ENCODE measurements at places on chromosomes 4 and X.

GRCh38 chr4:39476187-39476895 is 17.5 kb downstream of the LIAS start:
- no peak for DNase-seq

GRCh38 chrX:21853578-21853977 is 2.2 kb upstream of the YY2 start:
- no peak for DNase-seq

DNA sequence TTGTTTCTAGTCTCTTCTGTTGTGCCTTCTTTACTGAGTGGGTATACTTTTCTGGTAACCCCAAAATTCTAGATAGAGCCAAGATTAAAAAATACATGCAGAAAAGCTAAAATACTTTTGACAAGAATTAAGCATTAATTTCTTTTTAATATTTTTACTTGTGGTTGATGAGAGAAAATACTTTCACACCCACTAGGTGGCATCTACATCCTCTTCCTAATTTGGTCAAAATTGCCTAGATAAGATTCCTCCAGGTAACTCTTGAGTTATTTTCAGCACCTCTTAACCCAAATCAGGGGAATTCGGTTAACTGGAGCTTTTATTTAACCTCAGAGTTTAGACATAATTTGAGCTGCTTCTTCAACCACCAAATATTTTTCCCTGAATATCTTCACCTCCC is 28.4 kb upstream of the COX7B2 start:
- no peak for DNase-seq

GRCh38 chr4:74005528-74005927 is 7.1 kb upstream of the CXCL5 start:
- DNase-seq, result no peak

- no peak for DNase-seq
Measured at GRCh38 chrX:150465881-150466775, 102.3 kb upstream of the MTM1 start.

DNA sequence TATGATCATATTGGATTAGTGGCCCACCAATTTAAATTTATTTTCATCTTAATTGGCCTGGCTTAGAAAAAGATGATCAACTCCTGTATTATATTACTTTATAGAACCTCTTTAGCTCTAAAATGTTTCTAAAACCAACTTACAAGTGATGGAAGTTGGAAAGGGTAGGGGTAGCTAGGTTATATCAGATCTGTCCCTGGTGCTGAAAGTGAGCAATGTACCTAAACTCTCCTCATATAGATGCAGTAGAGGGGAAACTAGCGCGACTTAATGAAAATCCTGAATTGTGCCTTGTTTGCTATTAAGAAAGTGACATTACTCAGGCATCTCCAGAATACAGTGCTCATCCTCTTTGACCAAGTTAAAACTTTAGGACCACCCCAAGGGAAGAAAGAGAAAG is 7.5 kb upstream of the PTCHD1 start:
- DNase-seq, result no peak

- no peak for DNase-seq
Measured at GRCh38 chr4:113881256-113881655, 98.2 kb downstream of the ARSJ start.

- DNase-seq, result no peak
Measured at GRCh38 chrX:21412029-21412428, 37.8 kb downstream of the CNKSR2 start.

GRCh38 chrX:18548996-18549395 is 122.9 kb downstream of the RS1 start:
- DNase-seq, result no peak

GRCh38 chrX:103818842-103819619 is 13.0 kb downstream of the RAB9B start:
- no peak for DNase-seq

- DNase-seq, result no peak
Measured at GRCh38 chr4:180541678-180542077, 1701.5 kb upstream of the TENM3 start.

DNA sequence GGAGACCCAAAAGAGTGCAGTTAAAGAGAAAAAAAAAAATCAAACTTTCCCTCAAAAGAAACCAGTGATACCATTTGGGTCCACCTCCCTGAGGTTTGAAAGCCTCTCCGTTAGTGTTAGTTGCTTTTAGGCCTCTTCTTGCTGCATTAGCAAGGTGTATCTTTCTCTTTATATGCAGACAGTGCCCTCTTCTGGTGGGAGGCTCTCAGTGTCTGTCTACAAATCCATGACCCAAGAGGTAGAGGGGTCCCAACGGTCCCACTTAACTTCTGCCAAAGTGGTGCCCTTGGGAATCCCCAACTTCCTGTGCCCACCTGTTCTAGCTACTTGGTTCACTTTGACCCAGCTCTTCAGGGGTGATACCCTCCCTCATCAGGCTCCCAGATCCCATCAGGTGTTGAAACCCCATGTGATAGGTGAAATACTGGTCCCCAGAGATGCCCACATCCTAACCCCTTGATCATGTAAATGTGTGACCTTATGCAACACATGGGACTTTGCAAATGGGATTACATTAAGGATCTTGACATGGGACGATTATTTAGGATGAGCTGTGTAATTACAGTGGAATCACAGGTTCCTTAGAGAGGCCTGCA is 63.7 kb upstream of the CD99 start:
- DNase-seq, result no peak

- no peak for DNase-seq
Measured at GRCh38 chr4:18034099-18034498, 12.5 kb upstream of the LCORL start.

DNA sequence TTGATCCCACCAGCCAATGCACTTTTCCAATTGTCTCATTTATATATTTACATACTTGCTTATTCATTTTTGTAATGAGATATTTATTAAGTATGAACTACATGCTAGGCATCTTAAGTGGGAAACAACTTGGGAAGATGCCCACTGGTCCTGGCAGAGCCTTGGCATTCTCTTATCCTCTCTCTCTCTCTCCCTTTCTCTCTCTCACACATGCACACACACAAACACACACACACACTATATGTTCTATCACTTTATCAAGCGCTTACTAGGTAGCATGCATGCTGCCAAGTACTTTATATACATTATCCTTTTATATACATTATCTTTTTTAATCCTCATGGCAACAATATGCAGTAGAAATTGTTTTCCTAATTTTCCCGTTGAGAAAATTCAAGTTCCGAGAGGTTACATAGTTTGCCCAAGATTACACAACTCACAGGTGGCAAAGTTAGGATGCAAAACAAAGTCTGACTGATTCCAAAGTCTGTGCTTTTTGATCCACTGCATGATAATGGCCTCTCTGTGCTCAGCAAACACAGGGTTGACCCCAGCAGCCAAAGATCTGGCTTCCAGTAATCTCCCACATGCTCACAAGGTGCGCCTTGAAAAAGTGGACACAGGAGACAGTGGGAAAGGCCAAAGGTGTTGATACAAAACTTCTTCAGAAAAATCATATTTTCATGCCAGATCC is 173.1 kb upstream of the KLF3 start:
- no peak for DNase-seq

GRCh38 chrX:394830-395229 is 8.1 kb upstream of the PPP2R3B start:
- no peak for DNase-seq

- DNase-seq, result no peak
Measured at GRCh38 chrX:13646154-13646549, 6.8 kb upstream of the TCEANC start.

DNA sequence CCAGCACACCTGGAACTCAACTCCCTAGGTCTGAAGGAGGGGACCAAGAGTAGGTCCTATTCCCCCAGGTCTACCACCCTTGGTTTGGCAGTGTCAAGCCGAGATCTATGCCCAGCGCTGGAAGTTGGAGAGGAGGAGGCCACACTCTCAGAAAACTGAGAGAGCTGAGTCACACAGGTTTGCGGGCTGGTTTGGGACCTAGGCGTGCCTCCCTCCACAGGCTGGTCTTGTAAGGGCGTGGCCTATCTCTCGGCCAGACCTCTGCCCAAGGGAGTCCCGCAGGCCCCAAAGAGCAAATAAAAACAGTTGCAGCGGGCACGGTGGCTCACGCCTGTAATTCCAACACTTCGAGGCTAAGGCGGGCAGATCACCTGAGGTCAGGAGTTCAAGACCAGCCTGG is 52.9 kb upstream of the INTU start:
- no peak for DNase-seq

DNA sequence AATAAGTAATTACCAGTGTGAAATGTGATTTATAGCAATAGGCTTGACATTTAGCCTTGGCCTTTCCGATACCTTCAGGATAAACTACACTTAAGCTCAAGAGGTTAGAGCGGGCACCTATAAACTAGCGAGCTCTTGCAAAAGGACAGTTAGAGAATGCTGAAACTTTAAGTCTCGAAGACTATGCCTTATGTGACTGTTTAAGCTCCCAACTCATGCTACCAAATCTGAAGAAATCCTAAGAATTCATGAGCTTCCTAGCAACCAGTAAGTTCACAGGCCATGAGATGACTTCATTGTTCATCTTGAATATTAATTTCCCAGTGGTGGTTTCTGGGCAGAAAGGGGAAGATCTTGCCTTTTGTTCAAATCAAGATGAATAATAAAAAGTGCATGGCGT is 4.7 kb downstream of the STOX2 start:
- no peak for DNase-seq

- no peak for DNase-seq
Measured at GRCh38 chr4:108350332-108350731, 181.6 kb upstream of the LEF1 start.

DNA sequence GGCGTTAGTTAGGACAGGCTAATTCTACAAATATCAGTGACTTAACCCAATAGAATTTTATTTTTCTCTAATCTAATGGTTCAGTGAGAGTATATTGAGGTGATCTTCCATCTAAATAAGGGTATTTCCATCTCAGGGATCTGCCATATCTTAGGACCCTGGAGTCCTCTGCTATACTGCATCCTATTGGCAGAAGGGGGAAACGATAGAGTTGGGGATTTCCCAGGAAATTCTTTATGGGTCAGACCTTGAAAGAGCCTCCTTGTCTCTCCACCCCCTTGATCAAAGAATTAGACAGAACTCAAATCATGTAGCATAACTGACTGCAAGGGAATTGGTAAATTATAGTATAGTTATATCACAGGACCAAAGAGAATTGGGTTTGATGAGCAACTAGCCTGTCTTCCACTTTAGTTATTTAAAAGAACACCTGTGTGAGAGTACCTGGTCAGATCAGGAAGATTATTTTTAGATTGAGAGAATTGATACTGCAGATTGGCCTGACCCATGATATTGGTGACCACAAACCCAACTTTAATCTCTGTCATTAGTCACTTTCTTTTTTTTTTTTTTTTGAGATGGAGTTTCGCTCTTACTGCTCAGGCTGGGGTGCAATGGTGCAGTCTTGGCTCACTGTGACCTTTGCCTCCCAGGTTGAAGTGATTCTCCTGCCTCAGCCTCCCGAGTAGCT is 25.6 kb downstream of the SMARCA5 start:
- DNase-seq, result no peak

DNA sequence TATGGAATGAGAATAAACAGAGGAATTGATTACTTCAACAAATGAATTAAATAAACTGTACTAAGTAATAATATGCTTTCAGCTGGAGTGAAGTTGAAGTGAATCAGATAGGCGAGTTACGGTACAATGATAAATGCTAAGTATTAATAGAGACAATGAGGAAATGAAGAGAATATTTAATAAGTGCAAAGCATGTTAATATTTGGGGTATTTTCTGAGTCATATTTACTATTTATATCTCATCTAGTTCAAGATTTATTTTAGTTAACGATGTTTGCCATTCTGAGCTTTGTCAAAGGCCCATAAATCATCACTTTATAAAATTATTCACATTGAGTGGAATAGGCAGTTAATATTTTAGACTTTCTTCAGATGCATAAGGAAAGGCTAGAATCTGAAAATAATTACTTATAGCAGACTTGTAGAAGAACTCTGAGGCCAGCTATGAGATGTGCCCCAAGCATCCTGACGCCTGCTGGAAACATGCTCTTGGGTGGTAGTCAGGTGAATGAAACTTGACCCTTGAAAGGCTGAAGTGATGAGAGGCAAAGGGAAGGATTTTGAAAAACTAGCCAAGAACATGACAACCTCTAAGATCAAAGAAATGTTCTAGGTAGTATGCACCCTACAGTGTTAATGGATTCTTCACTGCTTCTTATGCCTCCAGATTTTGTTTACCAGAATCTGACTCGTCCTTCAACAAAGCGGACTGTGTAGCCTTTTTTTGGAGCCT is 133.8 kb upstream of the STIM2 start:
- DNase-seq, result no peak

DNA sequence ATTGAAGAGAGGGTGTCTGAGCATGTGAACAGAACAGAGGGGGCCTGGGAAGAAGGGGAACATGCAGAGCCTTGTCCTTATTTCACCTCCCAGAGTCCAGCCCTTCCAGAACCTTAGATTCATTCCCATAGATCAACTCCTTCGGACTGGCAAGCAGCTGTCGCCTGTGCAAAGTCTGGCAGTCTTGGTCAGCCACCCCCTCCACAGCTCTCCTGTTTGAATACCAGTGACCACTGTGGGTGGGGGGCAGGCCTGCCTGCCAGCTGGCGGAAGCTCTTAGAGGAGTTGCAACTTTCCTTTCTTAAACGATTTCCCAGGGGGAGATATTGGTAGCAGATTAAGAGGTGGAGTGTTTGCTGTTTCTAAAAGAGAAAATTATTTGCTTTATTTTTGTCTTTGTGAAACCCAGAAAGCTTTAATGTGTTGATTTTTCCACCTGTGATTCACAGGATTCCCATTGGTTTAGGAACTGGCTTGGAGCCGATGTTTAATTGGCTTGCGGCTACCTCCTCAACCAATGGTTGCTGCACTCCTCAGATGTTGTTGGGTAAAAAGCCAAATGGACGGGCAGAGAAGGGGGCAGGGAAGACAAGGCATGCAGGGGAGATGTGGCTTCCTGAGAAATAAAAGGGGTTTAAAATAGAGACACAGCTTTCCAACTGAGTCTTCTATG is 62.2 kb upstream of the PRPS1 start:
- no peak for DNase-seq

GRCh38 chrX:28549838-28550237 is 37.4 kb upstream of the IL1RAPL1 start:
- no peak for DNase-seq

- DNase-seq, result no peak
Measured at GRCh38 chr4:24932515-24933225, 19.8 kb upstream of the CCDC149 start.

- DNase-seq, result no peak
Measured at GRCh38 chr4:181911420-181911819, 331.8 kb upstream of the TENM3 start.

DNA sequence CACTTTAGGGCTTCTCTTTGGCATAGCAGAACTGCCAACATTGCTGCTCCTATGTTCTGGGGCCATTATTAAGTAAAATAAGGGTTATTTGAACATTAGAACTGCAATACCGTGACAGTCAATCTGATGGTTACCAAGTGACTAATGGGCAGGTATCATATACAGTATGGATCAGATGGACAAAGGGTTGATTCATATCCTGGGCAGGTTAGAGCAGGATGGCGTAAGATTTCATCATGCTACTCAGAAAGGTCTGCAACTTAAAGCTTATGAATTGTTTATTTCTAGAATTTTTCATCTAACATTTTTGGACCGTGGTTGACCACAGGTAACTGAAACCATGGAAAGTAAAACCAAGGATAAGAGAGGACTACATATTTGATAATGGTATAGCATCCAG is 40.9 kb downstream of the BRCC3 start:
- no peak for DNase-seq
